NCI-H1092 (cell line): ENCODE measurements at places on chromosomes 6 and 20.

- no peak for DNase-seq
These were observed 135.6 kb downstream of the EYA4 start for GRCh38 chr6:133376743-133377142.

- DNase-seq = no peak
These were observed 1.2 kb upstream of the TMEM181 start for GRCh38 chr6:158558415-158559306.

DNA sequence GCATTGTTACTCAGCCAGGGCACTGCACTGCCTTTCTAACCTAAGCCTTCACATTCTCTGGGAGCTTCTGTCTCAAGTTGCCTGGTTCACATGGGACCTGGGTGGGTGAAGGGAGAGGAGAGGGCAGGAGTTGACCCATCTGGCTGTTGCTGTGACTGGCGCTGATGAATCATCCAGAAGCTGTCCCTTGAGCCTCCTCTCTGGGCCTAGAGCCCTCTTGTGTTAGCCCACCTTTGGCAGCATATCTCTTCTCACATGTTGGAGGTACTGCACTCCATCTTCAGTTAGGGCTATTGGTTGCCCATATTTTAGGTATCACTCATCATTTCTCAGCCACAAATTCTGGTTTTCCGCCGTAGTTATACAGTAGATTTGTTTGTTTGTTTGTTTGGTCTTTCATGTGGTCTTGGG, 19.8 kb downstream of the XRN2 start:
- no peak for DNase-seq

GRCh38 chr20:10522328-10522727, 87.2 kb downstream of the SLX4IP start:
- DNase-seq = no peak

- DNase-seq = no peak
These were observed 20.3 kb downstream of the GPX5 start for GRCh38 chr6:28545955-28546354.

DNA sequence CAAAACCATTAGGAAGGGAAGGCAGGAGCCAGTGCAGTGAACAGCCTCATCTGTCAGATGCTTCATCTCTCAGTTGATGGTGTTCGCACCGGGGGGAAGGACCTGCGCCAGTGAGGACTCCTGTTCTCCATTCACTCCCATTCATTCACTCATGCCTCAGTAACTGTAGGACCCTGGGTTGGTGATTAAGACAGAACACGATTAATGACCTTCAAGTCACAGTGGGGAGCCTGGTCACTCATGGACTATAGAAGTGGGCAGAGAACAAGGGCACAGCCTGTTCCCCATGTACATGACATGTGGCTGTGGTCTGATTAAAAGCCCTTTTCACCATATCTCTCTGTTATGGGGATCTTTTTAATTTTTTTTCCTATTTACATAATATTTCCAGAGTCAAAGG, 113.3 kb downstream of the RPS12 start:
- no peak for DNase-seq

DNA sequence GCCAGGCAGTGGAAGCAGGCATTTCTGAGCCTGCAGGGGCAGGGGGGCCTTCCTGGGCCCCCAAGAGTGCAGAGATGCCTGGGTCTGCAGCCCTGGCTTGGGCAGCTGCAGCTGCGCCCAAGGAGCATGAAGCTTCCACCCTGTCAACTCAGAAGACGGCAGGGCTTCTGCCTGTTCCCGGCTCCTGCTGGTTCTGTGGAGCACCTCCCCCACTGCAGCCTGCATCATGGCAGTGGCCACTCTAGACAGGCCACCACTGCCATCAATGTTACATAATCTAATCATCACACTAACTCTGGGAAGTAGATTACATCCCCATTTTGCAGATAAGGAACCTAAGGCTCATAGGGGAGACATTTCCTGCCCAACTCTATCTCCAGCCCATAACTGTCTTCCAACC, 21.1 kb upstream of the TOP1 start:
- no peak for DNase-seq

- no peak for DNase-seq
These were observed 93.9 kb downstream of the CLIC5 start for GRCh38 chr6:45921691-45922281.

DNA sequence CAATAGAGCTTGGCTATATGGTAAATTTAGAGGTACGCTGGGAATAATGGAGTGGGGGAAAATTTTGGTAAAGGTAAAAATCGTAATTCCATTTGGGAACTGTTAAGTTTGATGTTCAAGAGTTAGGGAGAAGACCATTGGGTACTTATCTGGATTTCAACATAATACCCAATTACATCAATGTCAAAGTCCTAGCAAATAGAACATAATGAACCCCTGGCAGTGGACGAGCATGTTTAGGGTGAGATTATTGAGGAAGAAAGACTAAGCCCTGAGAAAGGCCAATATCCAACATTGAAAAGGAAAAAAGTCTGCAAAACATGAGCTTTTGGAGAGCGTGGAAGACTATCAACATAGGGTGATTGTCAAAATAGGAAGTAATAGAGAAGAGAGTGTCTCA, 106.6 kb downstream of the TSHZ2 start:
- DNase-seq = no peak

DNA sequence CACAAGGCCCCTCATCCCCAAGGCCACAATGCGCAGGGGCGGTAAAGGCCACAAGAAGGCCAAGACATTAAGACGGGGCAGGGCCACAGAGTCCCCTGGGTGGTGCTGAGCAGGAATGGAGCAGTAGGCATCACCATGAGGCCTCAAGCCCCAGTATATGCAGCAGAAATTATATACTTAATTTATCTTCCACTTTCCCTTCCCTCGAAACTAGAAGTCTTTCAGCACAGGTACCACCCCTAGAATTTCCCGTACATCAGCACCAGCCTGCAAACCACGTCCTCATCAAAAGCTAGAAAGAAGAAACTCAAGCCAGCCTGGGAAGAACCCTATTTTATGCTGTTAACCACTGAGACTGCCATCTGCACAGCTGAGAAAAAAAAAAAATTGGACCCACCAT, 89.4 kb downstream of the PLG start:
- no peak for DNase-seq

DNA sequence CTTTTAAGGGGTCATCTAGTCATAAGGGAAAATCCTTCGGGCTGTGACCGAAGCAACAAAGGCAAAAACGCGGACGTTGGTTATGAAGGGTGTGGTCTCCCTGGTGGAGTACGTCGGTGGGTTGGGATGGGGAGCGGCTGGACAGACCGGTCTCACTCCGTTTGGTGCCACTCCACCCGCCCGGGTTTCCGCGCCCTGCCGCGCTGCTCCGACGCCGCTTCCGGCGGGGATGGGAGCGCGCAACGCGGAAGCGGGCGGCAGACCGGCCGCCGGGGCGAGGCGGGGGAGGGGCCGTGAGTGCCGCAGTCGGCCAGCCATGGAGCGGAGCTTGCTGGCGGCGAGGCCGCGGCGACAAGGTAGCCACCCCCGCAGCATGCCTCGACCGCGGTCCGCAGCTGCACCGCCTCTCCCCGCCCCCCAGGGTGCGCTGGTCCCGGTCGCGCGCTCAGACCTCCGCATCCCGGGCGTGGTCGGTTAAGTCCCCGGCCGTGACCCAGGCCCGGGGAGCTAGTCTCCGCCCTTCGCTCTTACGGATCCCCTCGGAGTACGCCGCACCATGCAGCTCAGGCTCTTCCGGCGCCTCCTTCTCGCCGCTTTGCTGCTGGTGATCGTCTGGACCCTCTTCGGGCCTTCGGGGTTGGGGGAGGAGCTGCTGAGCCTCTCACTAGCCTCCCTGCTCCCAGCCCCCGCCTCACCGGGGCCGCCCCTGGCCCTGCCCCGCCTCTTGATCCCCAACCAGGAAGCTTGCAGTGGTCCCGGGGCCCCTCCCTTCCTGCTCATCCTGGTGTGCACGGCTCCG, at the start of gene B3GALT4:
Gene B3GALT4, plus strand, starts transcription at position 260 of the 799 bp plus-strand sequence. Its CDS starts 297 bp downstream, at position 557.
- DNase-seq = peak; percentile 20
